ENCODE measurements at places on chromosomes 1 and 21.

GRCh38 chr1:64664299-64664698 lies 80.6 kb upstream of the RAVER2 start:
- DNase-seq = no peak

GRCh38 chr1:110787328-110788071 lies 85.4 kb upstream of the CD53 start:
- DNase-seq = no peak

DNA sequence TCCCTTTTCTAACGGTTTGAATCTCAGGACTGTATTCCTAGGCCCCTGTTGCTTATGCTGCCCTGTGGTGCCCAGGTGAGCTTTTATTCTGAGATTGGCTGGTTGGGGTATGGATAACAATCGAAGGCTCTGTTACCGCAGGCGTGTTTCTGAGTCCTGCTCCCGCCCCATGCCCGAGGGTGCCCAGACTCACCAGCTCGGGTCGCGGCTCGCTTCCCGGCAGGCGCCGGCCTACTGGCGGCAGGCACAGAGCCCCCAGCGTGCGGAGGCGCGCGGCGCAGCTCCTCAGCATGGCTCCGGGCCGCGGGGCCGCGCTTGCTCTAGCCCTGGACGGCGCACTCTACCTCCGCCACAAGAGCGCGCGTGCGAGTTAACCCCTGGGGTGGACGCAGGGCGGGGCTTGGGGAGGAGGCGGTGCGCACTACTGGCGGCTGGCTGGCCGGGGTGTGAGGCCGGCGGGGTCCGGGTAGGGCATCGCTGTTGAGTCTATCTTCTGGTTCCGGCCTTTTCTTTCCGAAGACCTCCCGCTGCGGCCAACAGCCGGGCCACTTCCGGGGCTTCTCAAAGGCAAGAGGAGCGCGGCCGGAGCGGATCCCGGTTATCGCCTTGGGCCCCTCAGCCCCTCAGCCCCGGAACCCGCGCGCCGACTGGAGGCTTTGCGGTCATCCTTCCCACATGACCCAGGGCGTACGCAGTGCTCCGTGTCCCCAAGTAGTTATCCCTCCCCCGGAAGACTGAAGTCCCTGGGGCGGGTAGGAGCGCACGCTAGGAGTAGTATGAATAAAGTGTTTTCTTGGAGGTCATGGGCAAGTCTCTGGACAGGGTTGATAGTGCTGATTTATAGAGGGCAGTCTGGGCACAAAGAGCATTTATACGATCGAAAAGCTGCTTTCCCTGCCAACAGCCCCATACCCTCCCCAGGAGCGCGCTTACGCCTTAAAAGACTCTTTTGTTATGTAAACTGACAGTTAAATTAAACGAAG lies at the start of gene THEM4:
THEM4 (minus strand) TSS at position 345 of the 983 bp plus-strand sequence; CDS start at position 292, 53 bp downstream.
- peak; percentile 99 for DNase-seq

DNA sequence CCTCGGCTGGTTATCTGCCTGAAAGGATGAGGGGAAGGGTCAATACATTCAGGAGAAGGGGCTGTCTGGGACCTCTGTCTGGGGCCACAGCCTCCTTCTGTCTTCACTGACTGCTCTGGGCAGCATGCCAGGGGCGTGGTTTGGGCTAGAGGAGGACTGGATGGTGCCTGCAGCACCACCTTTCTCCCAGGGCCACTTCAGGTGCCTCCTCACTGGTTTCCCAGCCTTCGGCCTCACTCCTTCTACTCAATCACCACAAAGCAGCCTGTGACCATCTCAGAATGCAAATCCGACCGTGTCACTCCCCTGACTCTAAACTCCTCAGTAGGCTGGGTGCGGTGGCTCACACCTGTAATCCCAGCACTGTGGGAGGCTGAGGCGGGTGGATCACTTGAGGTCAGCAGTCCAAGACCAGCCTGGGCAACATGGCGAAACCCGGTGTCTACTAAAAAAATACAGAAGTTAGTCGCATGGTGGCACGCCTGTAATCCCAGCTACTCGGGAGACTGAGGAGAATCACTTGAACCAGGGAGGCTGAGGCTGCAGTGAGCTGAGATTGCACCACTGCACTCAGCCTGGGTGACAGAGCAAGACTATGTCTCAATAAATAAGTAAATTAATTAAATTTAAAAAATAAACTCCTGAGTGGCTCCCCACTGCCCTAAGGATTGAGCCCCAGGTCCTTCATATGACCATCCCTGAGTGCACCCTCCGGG lies 50.1 kb upstream of the ECE1 start:
- DNase-seq = peak; percentile 71

DNA sequence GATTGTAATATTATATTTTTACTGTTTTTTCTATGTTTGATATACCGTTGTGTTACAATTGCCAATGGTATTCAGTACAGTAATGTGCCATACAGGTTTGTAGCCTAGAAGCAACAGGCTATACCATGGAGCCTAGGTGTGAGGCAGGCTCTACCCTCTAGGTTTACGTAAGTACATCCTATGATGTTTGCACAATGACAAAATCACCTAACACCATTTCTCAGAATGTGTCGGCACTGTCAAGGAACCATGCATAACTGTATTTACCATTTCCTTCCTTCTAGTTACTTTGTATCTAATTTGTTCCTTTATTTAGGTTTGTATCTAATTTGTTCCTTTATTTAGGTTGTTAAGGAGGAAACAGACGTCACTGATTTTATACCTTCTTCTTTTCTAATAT lies 9.9 kb downstream of the NPHP4 start:
- DNase-seq = no peak

GRCh38 chr1:2003541-2004131 lies at the start of gene CFAP74:
Gene CFAP74 (minus strand): TSS chr1:2003786. CDS start chr1:1990956, 12,830 bp downstream.
- no peak for DNase-seq

GRCh38 chr1:211210052-211210451 lies 49.1 kb upstream of the RCOR3 start:
- DNase-seq = no peak

- DNase-seq = no peak
These were observed 29.7 kb downstream of the XCL1 start for GRCh38 chr1:168606096-168606495.

- DNase-seq = no peak
These were observed 24.8 kb downstream of the NOS1AP start for GRCh38 chr1:162094271-162094670.

GRCh38 chr1:35564884-35565741 lies 7.5 kb downstream of the NCDN start:
- DNase-seq = peak; percentile 45

GRCh38 chr1:50424884-50425375 lies 1.7 kb upstream of the DMRTA2 start:
- no peak for DNase-seq

DNA sequence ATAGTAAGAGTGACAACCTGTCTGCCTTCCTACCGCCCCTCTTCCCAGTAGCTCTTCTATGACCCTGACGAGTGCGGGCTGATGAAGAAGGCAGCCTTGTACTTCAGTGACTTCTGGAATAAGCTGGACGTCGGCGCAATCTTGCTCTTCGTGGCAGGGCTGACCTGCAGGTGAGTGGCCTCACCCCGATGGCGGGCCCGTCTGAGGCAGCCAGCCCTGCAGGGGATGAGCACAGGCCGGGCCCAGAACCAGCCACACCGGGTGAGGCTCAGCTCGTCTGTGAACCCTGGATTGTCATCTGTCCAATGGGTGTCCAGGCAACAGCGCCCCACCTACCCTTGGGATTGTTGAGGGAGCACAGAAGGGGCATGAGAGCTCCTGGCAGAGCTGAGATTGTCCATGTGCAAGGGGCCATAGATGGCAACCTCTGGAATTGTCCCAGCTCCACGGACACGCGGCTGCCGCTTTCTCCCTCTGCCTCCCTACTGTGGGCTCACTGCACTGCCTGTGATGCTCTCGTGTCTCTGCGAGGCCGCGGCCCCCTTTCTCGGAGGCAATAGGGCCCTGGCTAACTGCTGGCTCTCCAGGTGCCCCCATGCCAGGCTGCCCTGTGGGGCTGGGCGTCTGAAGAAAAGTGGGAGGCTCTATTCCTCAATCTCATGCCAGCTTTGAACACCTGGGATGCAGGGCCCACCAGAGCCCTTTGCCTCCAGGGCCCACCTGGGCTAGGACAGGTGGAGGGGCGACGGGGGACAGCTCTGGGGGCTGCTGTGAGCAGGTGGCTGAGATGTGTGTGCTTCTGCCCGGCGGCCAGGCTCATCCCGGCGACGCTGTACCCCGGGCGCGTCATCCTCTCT lies 50.0 kb upstream of the LRRC3 start:
- no peak for DNase-seq

DNA sequence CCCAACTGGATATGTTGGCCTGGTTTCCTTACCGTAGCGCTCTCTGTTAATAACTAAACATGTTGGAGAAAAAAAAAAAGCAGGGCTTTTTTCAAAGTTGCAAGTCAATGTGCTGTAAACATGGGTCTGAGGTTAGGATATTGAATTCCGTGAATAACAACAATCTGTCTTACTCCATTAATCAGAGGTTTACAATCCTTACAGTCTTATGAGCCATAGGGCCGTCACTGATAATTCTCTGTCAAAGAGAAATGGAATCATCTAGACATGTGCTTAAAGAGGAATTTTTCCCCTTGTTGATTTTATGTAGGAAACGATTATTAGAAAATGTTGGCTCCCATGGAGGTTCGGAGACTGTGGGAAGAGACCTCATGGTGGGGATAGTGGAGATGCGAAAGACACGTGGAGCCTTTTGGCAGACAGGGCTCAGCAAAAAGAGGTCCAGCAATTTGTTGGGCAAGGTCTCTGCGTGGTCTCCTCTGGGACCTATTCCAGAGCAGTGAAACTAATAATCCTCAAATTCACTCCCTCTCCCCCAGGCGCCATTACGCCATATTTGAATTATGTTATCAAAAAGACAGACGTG lies 83.5 kb upstream of the CLDN14 start:
- DNase-seq = no peak

- DNase-seq = no peak
These were observed 109.0 kb downstream of the HIVEP3 start for GRCh38 chr1:41809692-41810091.

DNA sequence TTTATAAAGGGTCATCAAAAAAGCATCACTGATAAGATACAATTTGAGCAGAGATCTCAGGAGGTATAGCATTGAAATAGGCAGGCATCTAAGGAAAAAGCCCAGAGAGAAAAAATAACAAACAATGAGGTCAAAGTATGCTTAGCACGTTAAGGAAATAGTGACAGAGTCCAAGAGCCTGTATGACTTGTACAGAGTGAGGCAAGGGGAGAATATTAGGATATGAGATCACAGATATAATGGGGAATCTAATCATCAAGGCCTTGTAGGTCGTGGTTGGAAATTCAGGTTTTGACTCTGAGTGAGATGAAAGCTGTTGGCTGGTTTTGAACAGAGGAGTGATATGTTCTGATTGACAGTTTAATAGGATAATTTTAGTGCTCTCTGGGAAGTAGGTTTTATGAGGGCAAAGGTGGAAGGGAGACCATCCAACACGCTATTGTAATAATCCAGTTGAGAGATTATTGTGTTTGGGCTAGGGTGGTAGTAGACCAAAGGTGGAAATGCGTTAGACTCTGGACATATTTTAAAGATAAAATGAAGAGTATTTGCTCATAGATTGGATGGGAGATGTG lies 644.6 kb upstream of the TMPRSS15 start:
- no peak for DNase-seq

GRCh38 chr1:44542420-44543063 lies 131.7 kb downstream of the TMEM53 start:
- DNase-seq = no peak

DNA sequence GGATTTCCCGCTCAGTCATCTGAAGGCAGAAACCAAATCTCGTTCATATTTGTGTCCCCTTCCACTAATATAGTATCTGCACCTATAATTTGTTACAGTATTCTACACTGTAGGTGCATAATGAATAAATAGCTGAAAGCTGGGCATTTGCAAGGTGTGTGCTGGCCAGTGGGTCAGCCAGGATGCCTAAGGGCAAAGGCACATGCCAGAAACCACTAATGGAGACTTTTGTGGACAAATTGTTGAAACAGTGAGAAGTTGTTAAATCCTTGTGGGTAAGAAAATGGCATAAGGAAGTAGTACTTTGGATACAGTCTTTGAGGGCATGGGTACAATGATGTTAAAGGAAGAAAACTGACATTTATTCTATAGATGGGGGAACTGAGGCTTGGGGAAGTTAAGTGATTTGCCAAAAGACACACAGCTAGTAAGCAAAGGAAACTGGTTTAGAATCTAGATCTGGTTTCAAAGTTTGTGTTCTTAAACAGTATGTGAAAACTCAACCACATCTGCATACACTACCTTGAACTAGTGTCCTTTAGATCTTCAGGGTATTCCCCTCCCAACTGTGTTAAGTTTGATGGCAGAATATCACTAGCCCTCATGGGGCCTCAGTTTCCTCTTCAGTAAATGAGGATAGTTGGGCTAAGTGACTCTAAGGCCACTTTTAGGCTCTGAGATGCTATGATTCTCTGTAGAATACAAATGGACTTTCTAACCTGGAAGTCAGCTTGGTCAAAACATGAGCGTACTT lies 26.5 kb upstream of the LRRC8C start:
- no peak for DNase-seq

GRCh38 chr1:39900662-39901463 lies 854 bp downstream of the MYCL start:
- peak; percentile 87 for DNase-seq

- no peak for DNase-seq
These were observed 46.5 kb downstream of the EPRS1 start for GRCh38 chr1:219999821-220000220.

- DNase-seq = no peak
These were observed 52.0 kb downstream of the ZNHIT6 start for GRCh38 chr1:85656256-85656655.

GRCh38 chr21:20261364-20261763 lies 736.8 kb upstream of the NCAM2 start:
- DNase-seq = no peak

DNA sequence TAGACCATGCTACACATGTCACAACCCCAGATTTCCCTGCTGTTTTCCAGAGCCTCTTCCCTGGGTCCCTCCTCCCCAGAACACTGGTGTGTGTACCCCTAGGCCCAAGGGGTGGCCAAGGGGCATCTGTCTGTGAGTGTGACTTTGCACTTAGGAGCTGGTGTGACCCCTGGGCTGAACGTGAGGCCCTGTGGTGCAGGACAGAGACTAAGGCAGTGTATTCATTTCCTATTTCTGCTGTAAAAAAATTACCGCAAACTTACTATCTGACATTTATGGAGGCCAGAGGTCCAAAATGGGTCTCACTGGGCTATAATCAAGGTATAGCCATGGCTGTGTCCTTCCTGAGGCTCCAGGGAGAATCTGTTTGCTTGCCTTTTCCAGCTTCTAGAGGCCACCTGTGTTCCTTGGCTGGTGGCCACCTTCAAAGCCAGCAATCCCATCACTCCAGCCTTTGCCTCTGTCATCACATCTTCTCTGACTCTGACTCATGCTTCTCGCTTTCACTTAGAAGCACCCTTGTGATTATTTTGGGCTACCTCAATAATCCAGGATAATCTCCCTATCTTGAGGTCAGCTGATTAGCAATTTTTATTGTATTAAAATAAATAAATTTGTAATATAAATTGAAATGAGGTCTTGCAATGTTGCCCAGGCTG lies 24.0 kb upstream of the ELOA start:
- no peak for DNase-seq

DNA sequence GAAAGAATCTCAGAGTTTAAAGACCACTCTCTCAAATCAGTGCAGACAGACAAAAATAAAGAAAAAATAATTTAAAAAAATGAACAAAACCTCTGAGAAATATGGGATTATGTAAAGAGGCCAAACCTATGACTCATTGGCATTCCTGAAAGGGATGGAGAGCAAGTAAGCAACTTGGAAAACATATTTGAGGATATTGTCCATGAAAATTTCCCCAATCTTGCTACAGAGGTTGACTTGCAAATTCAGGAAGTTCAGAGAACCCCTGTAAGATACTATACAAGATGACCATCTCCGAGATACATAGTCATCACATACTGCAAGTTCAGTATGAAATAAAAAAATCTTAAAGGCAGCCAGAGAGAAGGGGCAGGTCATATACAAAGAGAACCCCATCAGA lies 43.7 kb upstream of the IVNS1ABP start:
- no peak for DNase-seq

All from left lobe of liver (tissue), 2 donors.